ENCODE measurements at places on chromosomes 6 and 20.
A peak's percentile ranks its signal among the peaks of the same experiment; 100 is the strongest.

- DNase-seq: no peak
These were observed 16.5 kb downstream of the CARMIL1 start for GRCh38 chr6:25295651-25296050.

GRCh38 chr20:5844063-5844681, 94.0 kb downstream of the SHLD1 start:
- no peak for DNase-seq

DNA sequence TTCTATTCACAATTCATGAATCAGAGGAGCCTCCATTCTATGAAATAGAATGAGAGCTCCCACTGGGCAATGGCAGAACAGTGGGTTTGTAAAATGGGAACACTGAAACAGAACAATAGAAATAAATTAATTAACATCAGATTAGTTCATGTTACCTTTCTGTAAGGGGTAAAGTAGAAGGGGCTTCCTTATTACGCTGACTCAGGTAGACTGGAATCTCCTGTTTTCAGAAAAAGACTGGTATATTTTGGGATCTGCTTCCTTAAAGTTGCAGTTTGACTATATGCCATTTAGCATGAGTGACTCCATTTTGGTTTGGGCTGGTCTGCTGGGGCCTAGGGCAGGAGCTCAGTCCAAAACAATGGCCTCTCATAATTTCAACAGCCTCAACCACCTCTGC, 52.8 kb upstream of the ZFAND3 start:
- no peak for DNase-seq

DNA sequence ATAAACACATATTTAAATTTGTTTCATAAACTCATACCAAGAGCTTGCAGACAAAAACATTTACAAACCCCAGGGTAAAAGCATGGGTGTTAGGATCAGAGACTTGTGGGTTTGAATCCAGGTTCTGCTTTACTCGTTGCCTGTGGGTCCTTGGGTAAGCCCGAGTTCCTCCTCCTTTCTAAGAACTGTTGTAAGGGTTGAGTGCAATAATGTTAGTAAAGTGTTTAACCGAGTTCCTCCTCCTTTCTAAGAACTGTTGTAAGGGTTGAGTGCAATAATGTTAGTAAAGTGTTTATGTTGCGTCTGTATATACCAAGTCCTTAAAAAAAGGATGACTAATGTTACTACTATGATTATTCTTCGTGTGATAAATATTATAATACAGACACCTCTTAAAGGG, 18.7 kb downstream of the CCDC170 start:
- peak; percentile 95 for DNase-seq

- no peak for DNase-seq
These were observed 215.2 kb downstream of the PTPRK start for GRCh38 chr6:128305228-128305627.

- peak; percentile 79 for DNase-seq
These were observed 95.1 kb upstream of the OLIG3 start for GRCh38 chr6:137589067-137589848.

DNA sequence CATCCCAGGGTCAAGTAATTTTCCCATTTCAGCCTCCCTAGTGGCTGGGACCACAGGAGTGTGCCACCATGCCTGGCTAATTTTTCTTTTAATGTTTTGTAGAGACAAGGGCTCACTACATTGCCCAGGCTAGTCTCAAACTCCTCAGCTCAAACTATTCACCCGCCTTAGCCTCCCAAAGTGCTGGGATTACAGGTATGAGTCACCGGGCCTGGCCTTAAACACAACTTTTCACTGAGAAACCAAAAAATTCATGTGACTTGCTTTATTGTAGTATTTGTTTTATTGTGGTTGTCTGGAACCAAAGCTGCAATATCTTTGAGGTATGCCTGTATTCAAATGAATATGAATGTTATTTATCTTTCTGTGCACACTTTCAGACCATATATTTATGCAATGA, 72.2 kb downstream of the RWDD2A start:
- no peak for DNase-seq

All from inflammatory macrophage (primary cell).